HFFc6 (cell line): ENCODE measurements at places on chromosomes 4 and X. TPM values are rescaled to one million over a fixed set of nuclear protein-coding genes. Genes with fewer than 3 reads are reported as not detected.

DNA sequence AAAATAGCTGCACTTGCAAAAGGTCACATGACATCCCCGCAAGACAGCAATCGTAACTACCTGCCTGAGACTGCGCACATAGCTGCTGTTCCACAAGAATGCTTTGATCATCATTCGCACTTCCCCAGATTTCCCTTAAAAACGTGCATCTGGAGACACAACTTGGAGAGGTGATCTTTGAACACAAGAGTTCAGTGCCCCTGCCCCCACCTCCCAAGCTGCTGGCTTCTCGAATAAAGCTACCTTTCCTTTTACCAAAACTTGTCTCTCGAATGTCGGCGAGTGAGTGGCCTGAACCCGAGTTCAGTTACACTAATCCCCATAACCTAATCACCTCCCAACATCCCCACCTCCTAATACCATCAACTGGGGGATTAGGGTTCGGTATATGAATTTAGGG is 14.4 kb upstream of the MRFAP1 start:
- DNase-seq: no peak

DNA sequence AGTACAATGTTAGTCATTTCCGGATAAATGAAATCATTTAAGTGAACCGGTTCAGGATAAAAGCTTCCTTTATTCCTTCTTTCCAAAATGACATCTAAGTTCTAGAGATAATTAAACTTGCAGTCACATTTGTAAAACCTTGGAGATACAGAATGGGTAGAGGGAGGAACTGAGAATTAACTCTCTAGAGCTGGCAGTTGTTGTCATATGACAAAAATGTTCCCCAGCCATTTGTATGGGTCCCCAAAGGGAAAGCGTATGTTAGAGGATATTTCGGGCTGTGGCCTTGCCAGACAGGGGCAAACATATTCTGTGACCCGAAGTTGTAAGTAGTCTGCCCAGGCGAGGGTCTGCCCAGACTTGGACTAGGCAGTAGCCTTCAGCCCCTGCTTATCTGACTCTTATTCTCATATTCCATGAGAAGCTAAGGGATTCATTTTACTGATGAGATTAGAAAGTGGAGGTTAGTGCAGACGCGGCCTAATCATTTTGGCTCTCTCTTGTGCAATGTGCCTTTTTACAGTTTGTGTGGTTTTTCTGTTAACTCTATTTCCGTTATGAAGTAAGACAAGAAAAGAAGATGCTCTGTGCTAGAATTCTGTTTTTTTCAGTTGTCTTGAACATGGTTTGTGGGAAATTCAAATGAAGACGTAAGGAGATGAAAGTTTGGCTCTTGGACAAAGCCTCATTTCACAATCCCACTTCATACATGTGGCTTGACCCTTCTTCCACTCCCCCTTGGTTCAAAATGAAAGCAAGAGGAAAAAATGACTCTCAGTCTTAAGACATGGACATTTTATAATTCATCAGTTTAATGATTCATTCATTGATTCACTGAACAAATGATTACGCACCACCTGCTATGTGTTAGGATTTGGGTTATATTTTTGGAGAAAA is 2394.2 kb upstream of the AGA start:
- no peak for DNase-seq

- DNase-seq: no peak
These were observed 305.4 kb upstream of the NDST4 start for GRCh38 chr4:115418635-115419396.

GRCh38 chr4:79227860-79228259 is 98.0 kb downstream of the NAA11 start:
- no peak for DNase-seq

DNA sequence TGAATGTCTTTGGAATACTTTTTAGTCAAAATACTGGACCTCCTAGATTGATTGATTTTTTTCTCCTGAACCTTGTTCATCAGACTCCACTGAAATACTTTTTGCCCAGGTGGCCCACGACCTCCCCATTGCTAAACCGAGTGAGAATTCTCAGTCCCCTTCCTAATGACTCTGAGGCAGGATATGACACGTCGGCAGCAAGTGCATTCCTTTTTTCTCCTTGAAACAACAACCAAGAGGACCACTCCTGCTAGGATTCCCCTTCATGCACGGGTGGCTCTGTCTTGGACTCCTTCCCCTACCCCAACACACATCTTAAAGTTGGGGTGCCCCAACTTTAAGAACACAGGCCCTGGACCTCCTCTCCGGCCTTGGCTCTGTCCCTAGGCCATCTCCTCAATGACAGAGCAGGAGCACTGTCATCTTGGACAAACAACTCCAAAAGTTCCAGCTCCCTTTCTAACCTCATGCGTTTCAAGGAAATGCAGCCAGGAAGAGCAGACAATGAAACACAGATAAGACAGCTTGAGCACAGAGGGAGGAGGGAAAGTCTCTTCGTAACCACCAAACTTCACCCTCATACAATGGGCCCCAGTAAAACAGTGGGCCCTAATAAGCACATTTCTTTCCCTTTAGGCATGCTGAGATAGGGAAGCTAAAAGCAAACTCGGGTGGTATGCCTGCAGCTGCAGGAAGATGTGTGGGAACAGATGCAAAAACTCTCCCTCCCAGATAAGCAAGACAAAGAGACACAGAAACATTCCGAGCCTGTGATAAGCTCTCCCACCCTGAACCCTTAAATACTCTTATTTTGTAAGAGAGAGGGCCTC is 33.9 kb downstream of the ZBTB49 start:
- DNase-seq: no peak

ZFP92 gene
- 0.06 and 0.37 TPM in 2 replicates for total RNA-seq

CXCL11 gene
- total RNA-seq: not detected in 3 replicates

WDFY3 gene
- 43.6 to 49.6 TPM (median 45.8 TPM) in 3 replicates for total RNA-seq

ZAR1 gene
- not detected in 3 replicates for total RNA-seq
